CD4-positive, alpha-beta T cell treated with Interleukin-12 subunit alpha and Interleukin-12 subunit beta, for 1 hour (primary cell): ENCODE measurements at places on chromosomes 6 and 20.

- DNase-seq = peak; percentile 87
Observed at GRCh38 chr6:139323511-139324300, 31.9 kb upstream of the TXLNB start.

- DNase-seq = no peak
Observed at GRCh38 chr6:2523061-2523460, 227.7 kb downstream of the MYLK4 start.

GRCh38 chr6:119800526-119800925 lies 451.0 kb upstream of the MAN1A1 start:
- no peak for DNase-seq

DNA sequence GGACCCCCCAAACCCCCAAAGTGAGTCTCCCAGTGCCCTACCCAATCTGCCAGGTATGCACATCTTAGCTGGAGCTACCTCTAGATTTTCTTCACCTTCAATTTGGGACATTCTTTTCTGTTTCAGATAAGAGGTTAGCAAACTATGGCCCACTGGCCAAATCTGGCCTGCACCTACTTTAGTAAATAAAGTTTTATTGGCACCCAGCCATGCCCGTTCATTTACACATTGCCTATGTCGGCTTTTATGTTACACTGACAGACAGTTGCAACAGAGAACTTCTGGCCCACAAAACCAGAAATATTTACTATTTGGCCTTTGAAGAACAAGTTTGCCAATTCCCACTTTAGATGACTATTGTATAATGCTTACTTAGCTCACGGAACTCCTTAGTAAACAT lies 55.9 kb upstream of the STX16 start:
- no peak for DNase-seq

DNA sequence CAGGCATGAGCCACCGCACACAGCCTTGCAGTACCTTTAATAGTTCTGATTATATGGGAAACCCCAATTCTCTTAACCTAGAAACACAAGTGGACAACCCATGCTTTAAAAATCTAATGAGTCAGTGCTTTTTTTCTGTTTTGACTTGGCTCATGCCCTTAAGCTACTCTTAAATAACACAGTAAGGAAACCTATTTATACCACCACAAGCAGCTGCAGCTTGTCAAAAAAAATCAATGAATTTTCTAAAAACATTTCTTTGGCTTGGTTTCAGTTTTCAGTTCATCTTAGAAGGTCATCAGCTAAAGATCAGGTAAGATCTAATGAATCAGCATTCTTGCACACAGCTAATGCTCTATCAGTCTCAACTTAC lies 124.1 kb upstream of the DST start:
- no peak for DNase-seq

GRCh38 chr6:154478021-154478700 lies 32.3 kb downstream of the CNKSR3 start:
- no peak for DNase-seq

GRCh38 chr6:111430605-111431376 lies 52.2 kb downstream of the REV3L start:
- no peak for DNase-seq

- DNase-seq = no peak
Observed at GRCh38 chr6:89993411-89993810, 99.1 kb downstream of the GJA10 start.
